Left ventricle myocardium inferior (tissue), 1 donor: ENCODE measurements at places on chromosomes 6 and 20.

GRCh38 chr6:111997853-111998208 is 56.1 kb upstream of the CCN6 start:
- DNase-seq, result peak; percentile 50

- DNase-seq, result no peak
These were observed 104.0 kb downstream of the BANF2 start for GRCh38 chr20:17803765-17804164.

GRCh38 chr6:44481056-44481455 is 93.5 kb downstream of the CDC5L start:
- no peak for DNase-seq

DNA sequence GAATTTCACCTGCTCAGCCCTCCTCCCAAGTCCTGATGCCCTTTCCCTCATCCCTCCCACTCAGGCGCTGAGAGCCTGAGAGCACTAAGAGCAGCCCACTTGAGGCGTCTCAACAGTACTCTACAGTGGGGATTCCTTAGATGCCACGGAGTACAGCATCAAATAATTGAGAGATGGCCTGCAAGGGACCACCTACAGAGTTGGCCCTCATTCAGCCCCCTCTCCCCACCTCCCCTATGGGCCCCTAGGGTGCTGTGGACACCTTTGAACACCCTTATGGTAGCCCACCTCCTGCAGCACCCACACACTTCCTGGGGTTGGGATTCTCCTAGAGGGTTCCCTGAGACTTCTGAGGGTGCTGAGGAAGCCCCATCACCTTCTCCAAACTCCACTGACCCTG is 37.1 kb upstream of the SIRPG start:
- DNase-seq, result no peak

DNA sequence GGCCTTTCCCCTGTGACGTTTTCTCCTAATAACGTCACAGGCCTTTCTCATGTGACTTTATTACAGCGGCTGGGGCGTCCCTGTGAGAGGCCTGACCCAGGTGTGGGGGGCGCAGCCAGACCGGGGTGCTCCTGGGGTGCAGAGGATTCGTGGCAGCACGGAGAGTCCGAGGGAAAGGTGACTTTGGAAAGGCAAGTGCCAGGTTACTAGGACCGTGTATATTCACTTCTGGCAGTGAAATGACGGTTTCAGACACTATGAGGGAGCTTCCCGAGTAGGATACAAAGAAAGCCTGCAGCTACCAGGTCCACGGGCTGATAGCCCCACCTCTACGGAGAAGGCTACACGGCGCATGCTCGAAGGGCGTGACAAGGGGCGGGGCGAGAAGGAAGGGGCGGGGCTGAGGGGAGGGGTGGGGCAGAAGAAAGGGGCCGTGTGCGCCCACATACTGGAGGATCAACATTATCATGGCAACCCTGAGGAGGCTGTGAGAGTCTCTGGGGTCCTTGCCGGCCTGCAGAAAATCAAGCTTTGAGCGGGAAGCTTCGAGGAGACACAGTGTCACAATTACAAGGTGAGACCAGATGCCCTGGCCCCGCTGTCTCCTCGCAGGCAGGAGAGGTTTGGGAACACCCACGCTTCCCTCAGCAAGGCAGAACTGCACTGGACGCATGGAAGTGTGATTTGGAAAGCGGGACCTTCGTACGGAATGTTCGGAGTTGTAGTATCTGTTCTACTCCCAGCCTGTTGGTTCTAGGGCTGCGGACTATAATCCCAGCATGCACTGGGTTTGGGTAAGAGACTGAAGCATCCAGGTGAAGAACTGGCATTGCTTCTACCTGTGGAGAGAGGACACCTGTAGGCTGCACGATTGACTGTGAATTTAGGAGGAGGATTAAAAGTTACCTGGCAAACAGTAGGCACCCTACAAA is 54.4 kb upstream of the ZNF337 start:
- peak; percentile 53 for DNase-seq

DNA sequence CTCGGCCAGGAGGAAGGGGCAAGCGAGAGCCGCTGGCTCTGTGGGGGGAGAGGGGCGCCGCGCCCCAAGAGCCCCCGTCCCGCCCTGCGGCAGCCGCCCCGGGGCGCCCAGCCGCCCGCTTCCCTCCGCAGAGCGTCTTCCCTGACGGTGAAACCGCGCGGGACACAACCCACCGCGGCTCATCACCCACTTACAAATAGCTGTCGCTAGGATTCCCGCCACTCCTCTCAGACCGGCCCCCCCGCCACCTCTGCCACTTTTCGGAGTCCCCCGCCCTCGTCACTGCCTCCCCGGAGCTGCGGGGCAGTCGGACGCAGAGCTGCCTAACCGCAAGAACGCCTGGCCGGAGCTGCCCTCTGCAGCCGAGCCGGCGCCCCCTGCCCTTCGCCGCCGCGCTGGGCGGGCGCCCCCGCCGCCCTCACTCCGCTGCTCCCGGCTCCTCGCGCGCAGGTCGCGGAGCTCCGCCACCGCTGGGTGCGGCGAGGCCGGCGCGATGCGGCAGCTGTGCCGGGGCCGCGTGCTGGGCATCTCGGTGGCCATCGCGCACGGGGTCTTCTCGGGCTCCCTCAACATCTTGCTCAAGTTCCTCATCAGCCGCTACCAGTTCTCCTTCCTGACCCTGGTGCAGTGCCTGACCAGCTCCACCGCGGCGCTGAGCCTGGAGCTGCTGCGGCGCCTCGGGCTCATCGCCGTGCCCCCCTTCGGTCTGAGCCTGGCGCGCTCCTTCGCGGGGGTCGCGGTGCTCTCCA is at the start of gene SLC35D3:
Gene SLC35D3, plus strand, starts transcription at position 366 of the 749 bp plus-strand sequence. Its CDS starts 128 bp downstream, at position 494.
- no peak for DNase-seq

GRCh38 chr6:106097411-106098231 is 11.5 kb downstream of the PRDM1 start:
- DNase-seq, result no peak

- no peak for DNase-seq
These were observed 437.4 kb upstream of the NRSN1 start for GRCh38 chr6:23688650-23689049.

- DNase-seq, result no peak
These were observed 141.5 kb downstream of the C6orf118 start for GRCh38 chr6:165167861-165168260.

DNA sequence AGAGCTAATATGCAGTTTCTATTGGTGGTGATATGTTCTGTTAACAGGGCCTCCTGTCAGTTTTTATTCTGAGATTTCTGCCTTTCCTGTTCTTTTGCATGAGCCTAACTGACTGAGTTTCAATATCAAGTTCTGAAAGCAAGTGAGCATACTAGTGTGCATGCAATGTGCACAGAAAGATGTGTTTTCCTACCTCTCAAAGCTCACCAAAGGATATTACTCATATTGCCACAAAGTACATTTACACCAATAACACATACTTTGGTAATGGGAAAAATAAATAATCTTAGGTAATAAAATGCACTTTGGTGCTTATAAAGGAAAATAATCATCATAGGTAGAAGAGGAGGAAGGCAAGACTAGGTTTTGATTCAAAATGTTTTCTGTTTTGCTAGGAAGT is 195.0 kb downstream of the KHDC1L start:
- DNase-seq, result no peak

DNA sequence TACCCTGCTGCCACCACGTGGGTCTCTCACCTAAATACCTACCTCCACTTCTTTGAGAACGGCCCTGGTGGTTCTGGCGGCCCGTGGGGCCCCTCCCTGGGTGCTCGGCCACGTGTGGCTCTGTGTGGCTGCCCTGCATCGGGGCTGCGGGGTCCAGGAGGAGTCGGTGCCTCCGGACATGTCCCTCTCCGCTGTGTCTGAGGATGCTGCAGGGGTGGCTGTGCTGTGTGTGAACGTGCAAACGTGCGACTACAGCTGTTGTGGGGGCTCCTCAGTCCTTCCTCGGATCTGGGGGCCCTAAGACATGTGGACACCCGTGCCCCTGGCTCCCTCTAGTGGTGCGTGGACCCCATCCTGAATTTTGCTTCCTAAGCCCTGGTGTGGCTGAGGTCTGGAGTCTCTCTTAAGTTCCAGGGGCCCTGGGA is 691.8 kb downstream of the QKI start:
- DNase-seq, result peak; percentile 73

DNA sequence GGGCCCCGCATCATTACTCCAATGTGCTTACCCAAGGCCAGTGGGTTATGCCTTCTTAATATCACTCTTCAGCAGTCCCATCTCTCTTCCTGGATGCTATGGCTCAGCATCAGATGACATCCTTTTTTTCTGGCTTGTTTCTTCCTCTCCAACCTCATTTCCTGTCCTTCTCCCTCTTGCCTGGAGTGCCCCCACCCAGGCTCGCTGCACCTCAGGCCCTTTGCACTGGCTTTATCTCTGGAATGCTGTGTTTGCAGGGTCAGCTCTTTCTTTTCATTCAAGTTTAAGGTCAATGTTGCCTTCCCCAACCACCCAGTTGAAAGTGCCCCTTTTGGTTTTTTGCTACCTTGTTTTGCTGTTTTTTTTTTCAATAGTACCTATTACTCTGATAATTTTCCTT is 36.7 kb downstream of the CD40 start:
- no peak for DNase-seq

- no peak for DNase-seq
These were observed 21.9 kb upstream of the SCUBE3 start for GRCh38 chr6:35191889-35192288.

DNA sequence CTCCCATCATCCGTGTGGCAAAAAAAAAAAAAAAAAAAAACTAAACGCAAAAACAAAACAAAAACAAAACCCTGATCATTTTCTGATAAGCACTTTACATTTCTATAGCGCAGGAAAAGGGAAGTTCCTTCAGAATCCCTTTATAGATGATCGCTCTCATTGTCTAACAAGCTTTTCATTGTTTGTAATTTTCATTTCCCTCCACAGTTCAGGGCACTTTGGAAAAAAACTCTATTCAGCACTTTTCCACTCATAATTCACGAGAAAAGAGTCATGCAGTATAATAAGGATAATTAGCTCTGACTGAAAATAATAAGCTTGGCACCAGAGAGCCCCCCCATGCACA is 89.4 kb upstream of the ATXN1 start:
- DNase-seq, result no peak

DNA sequence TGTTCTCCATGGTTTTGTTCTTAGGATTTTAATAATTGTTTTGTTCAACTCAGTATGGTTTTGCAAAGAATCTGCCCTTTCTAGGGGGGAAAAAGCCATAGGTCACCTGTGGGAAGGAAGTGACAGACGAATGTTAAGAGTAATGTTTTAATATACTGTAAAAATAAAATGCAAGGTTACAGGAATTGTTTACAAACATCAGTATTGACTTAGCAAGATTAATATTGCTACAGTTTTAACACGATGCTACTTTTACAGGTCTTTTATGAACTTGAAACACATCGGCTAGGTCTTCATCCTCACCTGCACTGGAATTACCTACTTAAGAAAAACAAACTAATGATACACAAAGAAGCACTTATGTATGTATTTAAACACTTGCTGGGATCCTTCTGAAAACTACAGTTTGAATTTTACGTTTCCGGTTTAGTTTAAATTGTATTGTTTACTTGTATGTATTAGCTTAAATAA is 1.7 kb upstream of the NKX2-4 start:
- DNase-seq, result no peak

DNA sequence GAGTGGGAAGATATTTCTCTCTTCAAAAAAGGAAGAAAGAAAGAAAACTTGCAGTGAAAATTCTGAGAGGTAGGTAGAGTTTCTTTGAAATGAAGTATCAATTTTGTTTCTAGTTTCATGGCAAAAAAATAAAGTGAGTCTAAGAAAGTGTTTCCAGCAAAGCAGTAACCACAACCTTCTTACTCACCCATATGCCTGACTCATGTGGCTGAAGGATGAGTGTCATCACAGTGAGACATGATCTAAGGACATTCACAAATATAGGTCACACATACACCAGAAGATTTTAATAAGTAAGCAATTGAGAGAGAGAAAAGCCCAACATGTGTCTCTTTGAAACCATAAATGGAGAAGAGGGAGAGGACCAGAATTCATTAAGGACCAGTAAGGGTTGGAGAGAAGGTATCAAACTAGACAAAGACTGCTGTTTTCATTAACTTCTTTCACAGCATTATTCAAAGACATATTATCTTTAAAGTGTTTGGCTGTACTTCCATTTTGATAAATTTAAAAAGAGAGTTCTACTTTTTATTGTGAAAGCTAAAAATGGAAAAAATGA is 169.5 kb downstream of the FRK start:
- DNase-seq, result no peak

DNA sequence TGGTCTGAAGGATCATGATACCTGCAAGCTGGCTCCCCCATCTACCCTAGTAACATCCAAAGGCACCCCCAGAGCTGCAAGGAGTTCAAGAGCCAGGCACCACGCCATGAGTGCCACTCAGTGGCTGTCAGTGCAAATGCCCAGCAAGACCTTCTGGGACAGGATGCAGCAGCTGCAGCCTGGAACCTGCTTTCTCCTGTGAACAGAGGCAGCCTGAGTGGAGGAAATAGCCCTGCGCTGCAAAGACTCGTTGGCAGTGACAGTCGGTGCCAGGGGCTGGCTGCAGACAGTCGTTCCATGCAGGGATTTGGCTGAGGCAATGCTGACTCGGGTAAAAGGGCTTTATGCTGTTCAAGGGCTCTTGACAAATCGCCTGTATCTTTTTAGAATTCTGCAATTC is 15.7 kb upstream of the SSTR4 start:
- no peak for DNase-seq

DNA sequence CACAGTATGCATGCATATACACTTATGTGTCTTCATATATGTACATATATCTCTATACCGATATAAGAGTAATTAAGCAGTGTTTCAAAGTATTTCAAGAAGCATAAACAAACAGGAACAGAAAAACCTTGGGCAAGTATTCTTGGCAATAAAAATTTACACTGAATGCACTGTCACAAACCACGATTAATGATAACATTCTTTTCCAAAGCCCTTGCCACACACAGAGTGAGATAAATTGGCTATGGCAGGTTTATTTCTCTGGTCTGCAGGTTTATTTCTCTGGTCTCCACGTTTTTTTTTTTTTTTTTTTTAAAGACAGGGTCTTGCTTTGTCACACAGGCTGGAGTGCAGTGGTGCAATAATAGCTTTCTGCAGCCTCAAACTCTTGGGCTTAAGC is 73.0 kb downstream of the PPP1R3G start:
- DNase-seq, result no peak

GRCh38 chr20:44231193-44231592 is 15.9 kb upstream of the GDAP1L1 start:
- DNase-seq, result no peak

- no peak for DNase-seq
These were observed 42.7 kb upstream of the TNFRSF21 start for GRCh38 chr6:47352194-47352920.
